ENCODE measurements at places on chromosomes 2 and 18.

DNA sequence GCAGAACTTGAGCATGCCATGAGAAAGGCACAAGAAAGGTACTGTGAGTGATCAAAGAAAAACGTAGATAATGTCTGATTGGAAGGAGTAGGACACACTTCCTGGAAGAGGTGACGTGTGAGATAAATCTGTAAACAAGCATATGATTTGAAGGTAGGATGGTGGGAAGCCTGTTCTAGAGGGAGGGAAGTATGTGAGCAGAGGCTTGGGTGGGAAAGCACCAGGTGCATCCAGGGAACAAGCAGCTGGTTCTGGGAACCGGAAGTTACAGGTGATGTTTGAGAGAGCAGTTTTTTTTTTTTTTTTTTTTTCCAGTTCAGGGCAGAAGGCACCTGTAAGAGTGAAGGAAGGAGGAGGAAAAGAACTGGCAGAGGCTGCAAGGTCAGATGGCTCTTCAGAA lies 116.6 kb upstream of the EFEMP1 start:
- no peak for DNase-seq

- DNase-seq, result no peak
Measured at GRCh38 chr2:118661179-118661578, 186.3 kb downstream of the EN1 start.

- no peak for DNase-seq
Measured at GRCh38 chr2:54254180-54254579, 1.8 kb downstream of the TSPYL6 start.

GRCh38 chr18:56889621-56890020 lies 238.5 kb downstream of the WDR7 start:
- DNase-seq, result no peak

- DNase-seq, result no peak
Measured at GRCh38 chr2:210577263-210578071, 21.1 kb downstream of the CPS1 start.

- no peak for DNase-seq
Measured at GRCh38 chr2:31299547-31299946, 65.6 kb downstream of the EHD3 start.

Measured in activated T-cell treated with anti-CD3 and anti-CD28 coated beads, Interleukin-2, amount 50 U/mL, for 24 hours (primary cell).